ENCODE measurements at places on chromosomes 4 and X.

DNA sequence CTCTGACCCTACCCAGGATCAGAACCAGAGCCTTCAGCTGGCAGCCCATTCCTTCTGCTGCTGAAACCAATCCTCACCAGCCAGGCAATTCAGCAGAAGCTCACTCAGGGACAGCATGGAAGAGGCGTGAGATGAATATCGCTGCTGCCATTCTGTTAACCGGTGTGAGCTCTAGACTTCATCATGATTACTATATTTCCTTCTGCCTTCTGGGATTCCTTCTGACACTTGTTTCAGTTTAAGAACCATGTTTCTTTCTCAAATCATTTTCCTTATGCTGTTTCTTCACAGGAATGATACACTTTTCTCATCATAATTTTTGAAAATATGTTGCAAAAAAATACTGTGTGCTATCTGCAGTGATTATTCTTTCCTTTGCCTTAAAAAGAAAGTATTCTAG, 473.4 kb upstream of the FTHL17 start:
- no peak for DNase-seq

DNA sequence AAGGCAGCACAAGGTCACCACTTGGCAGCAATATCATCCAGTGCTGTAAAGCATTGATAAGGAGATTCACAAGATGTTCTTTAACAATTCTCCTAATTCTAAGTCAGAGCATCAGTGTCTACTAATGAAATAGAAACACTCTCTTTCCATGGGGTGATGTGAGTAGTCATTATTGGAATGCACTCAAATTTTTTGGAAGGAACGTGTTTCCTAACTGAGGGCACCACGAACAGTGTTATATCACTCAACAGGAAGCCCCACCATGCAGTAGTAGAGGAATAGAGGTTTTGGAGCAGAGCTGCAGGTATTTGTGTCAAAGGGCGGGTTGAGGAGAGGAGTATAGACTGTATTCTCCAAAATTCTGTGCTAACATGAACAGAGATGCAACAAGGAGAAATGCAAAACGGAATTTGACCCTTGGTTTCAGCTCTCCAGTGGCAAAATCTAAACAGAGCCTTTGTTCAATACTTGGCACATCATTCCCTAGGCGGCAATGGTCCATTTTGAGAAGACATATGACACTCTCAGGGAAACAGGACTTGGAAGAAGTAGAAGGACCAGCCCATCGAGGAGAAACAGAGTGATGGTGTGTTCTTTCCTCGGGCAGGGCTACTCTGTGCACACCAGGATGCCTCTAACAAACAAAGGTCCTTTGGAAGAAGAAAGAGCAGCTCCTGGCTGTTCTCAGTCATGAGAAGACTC, 98.9 kb downstream of the CPEB2 start:
- no peak for DNase-seq

GRCh38 chr4:123390846-123391456, 5.6 kb upstream of the SPRY1 start:
- peak; percentile 45 for DNase-seq

DNA sequence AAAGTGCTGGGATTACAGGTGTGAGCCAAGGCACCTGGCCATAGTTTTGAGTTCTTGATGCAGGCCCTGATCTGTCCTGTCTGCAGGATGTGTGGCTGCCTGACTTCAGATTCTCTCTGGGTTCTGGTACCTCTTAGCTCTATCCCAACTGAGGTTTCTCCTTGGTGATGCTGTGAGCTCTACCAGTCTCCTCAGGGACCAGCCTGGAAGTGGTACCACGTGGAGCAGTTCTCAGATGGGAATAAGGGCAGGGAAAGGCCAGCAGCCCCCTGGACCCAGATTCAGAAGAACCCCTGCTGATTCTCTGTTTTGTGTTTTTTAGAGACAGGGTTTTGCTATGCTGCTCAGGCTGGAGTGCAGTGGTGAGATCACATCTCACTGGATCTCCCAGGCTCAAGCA, 85.0 kb upstream of the HELT start:
- no peak for DNase-seq
